ENCODE measurements at places on chromosomes 12 and 14.

DNA sequence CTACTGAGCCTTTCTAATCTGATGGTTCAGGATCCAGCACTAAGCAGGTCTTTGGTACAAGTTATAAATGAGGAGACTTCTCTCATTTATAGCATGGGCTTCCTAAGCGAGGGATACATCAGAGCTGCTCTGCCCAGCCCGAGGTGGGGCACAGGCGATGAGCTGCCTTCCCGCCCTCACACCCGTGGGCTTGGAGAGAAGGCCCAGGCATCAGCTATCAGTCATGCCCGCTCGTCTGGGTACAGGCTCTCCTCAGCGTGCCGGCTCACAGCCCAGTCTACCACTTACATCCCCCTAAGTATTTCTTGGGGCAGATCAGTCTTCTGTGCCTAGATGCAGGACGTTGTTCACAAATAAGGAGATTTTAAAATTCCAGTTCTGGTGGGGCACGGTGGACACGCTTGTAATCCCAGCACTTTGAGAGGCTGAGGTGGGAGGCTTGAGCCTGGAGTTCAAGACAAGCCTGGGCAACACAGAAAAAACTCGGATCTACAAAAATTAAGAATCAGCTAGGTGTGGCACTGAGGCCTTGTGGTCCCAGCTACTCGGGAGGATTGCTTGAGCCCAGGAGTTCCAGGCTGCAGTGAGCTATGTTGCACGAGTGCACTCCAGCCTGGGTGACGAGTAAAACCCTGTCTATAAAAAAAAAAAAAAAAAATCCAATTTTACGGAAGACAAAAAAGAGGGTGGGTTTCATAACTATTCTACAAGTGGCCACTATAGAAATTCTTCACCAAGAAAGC is 57.0 kb downstream of the CCDC88C start:
- peaks cover 44% of the 10 kb centered on the region for H3K27me3 ChIP-seq
- H3K4me1 ChIP-seq, result no peaks in the 10 kb centered on the region
- no peaks in the 10 kb centered on the region for H3K36me3 ChIP-seq
- no peak for DNase-seq
- no peak overlapping the region for H3K4me3 ChIP-seq
- no peak overlapping the region for H3K27ac ChIP-seq

DNA sequence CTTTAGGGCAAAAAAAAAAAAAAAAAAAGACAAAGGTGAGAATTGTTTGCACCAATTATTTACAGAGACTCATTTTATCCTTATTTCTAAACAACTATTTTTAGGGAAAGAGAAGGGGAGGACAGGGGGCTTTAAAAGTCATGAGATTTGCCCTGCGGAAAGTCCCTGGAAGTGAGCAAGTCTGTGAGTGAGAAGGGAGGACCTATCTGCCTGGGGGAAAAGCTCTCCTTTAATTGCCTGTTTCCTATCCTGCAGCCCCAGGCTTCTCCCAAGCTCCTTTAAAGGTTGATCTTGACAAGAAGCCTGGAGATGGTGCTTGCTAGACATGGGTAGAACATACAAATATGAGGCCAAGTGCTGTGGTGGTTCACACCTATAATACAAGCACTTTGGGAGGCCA is 8.3 kb upstream of the CHST11 start:
- DNase-seq, result no peak
- peaks cover 34% of the 10 kb centered on the region for H3K27me3 ChIP-seq
- no peak overlapping the region for H3K27ac ChIP-seq
- H3K4me1 ChIP-seq, result no peaks in the 10 kb centered on the region
- H3K36me3 ChIP-seq, result peaks cover 4% of the 10 kb centered on the region

DNA sequence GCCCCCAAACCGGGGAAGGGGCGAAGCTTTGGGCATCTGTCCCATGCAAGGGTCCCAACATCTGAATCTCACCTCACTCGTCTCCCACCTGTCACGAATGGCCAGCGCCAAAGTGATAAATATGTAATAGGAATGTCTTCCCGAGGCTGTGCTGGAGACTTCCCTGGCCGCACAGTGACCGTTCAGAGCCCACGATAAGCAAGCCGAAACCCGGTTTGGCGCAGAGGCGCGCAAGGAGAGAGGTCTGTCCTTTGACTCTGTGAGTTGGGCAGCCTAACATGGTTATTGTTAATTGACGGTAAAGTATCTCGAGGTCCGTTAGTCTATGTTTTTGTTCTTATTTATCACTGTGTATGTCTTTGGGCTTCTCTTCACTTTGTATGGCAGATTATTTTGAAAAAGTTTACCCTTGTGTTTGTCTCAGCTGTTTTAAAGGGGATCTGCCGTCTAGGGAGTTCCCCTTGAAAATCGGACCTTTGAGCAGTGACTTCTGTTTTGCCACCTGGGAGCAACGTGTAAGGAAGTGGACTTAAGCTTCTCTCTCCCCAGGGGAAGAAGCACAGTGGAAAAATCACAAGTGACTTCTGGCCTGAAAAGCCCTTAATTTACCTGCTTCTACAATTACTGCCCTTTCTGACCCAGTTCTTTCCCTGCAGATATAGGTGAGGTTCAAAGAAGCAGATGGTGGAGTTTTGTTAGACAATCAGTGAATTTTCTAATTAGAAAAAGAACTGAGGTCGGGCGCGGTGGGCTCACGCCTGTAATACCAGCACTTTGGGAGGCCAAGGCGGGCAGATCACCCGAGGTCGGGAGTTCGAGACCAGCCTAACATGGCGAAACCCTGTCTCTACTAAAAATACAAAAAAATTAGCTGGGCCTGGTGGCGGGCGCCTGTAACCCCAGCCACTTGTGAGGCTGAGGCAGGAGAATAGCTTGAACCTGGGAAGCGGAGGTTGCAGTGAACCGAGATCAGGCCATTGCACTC is 1.1 kb upstream of the TM9SF1 start:
- H3K27ac ChIP-seq, result peak overlapping the region; percentile 95
- H3K27me3 ChIP-seq, result no peaks in the 10 kb centered on the region
- H3K4me1 ChIP-seq, result peaks cover 51% of the 10 kb centered on the region
- peaks cover 42% of the 10 kb centered on the region for H3K36me3 ChIP-seq

- no peak for DNase-seq
- H3K4me3 ChIP-seq, result no peak overlapping the region
- no peak overlapping the region for H3K27ac ChIP-seq
- no peaks in the 10 kb centered on the region for H3K36me3 ChIP-seq
- H3K27me3 ChIP-seq, result peaks cover 7% of the 10 kb centered on the region
Measured at GRCh38 chr12:103705098-103705497, 118.0 kb downstream of the STAB2 start.

DNA sequence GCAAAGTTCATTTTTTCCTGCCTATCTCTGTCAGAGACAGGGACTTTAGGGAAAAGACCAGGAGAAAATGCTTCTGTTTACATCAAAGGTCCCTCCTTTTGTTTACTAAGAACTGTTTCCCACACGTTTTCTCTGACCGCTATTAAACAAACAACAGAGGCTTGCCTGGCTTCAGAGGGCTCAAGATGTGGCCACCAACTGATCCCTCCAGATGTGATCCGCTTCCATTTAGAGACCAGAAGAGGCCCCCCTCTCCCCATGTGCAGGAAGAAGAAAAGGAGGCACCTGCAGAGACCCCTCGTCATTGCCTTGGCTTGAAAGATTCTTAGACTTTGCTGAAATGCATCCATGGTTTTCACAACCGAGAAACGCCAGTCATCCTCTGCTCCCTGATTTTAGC is 217.9 kb upstream of the PWP1 start:
- DNase-seq, result no peak
- H3K4me1 ChIP-seq, result no peaks in the 10 kb centered on the region
- peaks cover 8% of the 10 kb centered on the region for H3K27me3 ChIP-seq
- H3K27ac ChIP-seq, result no peak overlapping the region
- H3K4me3 ChIP-seq, result no peak overlapping the region
- H3K36me3 ChIP-seq, result no peaks in the 10 kb centered on the region

All from HFFc6 (cell line).